CD4-positive, alpha-beta memory T cell (primary cell): ENCODE measurements at places on chromosomes 3 and 15. TPM values are rescaled to one million over a fixed set of nuclear protein-coding genes. Genes with fewer than 3 reads are reported as not detected.

Gene SCAANT1
- not detected for polyA plus RNA-seq

Gene EPHA6
- polyA plus RNA-seq = not detected

Gene GOLGA6B
- not detected for polyA plus RNA-seq

Gene CAND2
- 2.2 TPM for polyA plus RNA-seq

Gene LRRIQ4
- polyA plus RNA-seq = not detected

DNA sequence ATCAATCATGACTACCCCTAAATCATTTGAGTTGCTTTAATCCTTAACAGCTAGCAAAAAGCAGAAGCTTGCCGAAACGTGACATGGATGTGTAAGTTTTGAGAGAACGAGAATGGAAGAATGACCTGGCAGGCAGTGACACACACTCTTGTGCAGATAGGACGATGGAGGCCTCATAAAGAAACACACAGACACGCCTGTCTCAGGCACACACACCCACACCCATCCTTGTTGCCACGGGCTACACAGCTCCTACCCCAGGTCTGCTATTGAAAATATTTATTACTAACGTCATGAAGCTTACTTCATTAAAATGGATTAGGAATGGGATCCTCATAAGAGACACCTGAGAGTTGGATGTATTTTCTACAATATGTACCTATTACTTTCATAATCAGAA is 8.5 kb downstream of the MYO5C start:
- DNase-seq = no peak

GRCh38 chr15:33801954-33802353 is 166.3 kb upstream of the CHRM5 start:
- DNase-seq = no peak

DNA sequence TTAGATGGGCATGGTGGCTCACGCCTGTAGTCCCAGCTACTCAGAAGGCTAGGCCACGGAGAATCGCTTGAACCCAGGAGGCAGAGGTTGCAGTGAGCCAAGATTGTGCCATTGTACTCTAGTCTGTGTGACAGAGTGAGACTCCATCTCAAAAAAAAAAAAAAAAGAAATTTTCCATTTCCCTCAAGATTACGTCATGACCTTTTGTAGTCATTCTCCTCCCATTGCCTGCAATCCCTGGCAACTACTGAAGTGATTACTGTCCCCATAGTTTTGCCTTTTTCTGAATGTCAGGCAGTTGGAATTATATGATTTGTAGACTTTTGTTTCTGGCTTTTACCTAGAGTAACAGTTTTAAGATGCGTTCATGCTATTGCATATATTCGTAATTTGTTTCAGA is 28.0 kb downstream of the WDR76 start:
- no peak for DNase-seq

DNA sequence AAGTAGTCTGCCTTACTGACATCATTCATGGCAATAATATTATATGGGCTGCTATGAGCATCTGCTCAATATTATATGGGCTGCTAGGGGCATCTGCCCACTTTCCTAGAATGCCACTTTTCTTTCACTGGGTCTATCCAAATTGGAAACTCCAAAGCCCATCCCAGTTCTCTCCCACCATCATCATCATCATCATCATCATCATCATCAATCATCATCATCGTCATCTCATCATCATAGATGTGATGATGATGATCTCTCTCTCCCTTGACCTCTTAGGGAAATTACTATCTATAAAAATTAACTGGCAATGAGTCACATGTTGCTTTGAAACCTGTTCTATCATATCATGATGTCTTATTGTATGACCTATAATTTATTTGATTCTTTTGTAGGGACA is 222.0 kb downstream of the TJP1 start:
- DNase-seq = no peak

- no peak for DNase-seq
These were observed 614.6 kb upstream of the TBL1XR1 start for GRCh38 chr3:177811835-177812234.

DNA sequence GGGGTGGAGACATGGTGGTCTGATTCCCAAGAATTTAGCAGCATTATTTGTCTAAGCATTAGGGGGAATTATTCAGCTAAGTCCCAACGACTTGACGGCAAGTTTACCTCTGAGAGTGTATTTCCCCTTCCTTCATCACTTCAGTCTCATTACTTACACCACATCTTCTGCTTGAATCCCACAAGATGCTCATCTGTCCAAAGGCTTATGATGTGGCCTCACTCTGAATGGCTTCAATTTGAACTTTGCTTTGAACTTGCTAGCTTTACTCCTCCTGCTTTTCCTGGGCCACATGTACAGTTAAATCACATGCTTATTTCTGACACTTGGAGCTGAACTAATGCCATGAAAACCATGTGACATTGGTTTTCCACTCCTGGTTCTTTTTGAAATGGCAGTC is 231.3 kb upstream of the SATB1 start:
- no peak for DNase-seq

DNA sequence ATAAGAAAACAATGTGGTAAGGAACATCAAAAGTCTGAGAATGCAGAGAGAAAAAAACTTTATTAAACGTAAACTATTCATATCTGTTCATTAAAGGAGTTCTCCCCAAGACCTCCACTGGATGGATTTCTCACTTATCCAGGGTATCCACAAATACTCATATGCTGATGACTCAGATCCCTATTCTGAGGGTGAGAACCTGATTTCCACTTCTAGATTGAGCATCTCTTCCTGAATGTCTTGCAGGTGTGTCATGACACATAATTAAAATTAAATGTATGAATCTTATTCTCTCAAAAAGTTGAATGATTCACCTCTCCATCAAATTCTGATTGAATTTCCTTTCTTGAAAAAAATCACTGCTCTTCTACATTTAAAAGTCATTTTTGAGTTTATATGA is 199.9 kb downstream of the MFSD1 start:
- no peak for DNase-seq

DNA sequence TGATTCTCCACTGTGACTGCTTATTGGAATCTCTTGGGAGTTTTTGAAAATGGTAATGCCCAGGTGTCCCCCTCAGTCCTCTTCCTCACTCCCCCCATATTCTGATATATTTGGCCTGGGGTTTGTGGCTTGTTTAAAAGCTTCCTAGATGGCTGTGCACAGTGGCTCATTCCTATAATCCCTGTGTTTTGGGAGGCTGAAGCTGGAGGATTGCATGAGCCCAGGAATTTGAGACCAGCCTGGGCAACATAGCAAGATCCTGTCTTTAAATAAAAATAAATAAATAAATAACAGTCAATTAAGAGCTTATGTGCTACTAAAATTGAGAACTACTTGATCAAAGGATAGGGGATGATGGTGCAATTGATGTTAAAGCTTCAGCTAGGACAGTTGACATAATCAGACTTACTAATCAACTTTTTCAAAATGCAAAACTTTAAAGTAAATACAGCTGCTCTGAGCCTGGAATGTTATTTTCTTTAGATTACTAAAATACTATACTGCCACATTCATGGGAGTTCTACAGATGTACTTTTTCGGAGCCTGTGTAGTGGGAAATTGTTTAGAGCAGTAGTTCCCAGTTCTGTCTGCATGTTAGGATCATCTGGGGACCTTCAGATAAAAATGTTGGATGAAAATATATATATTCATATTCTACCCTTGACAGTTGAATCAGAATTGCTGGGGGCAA is 33.4 kb downstream of the ARIH1 start:
- DNase-seq = no peak

DNA sequence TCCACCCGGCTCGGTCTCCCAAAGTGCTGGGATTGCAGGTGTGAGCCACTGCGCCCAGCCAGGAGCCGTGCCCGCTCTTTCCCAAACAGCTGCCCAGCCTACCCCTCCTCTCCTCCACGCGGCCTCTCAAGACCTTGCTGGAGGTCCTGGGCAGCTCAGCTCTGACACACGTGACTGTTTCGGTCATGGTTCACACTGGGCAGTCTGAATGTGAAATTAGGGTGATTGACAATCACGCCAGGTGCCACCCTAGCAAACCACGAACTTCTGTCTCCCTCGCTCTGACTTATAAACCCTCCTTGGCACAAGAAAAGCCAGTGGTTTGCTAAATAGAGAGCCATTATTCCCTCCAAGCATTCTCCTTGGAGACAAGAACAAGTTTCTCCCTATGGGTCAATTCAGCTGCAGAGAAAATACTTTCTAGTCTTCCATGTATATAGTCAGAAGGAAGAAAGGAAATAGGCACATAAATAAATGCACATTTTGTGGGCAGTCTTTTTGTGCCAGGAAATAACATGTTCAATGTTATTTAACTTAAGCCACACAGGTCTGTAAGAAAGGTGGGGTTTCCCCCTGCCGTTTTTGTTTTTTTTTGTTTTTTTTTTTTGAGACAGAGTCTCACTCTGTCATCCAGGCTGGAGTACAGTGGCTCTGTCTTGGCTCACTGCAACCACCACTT is 121.9 kb upstream of the MEF2A start:
- DNase-seq = peak; percentile 22

DNA sequence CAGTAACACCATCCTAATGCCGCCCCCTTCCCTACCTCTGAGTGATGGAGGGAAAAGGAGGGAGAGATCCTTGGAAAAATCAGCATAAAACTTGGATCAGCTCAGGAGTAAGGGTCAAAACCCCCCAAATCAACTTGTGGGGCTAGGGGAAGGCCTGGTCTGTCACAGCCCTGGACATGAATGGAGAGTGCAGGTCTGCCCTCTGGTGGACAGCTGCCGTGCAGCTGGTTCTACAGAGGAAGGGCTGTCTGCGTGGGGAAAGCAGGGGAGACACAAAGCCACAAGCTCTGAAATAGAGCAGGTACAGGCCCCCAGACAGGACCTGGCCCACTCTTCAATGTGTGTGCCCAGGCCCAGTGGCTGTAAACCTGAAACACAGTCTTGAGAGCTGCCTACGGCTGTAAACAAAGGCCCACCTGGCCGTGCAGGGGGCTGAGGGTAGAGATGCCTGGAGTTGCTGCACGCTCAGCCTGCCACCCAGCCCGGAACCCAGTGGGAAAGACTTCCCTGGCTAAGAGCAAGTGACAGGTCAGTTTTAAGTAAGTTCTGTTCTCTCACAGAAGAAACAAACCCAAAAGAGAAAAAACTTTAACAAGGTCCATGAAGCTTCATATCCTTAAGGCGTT is 16.4 kb downstream of the CLK3 start:
- DNase-seq = peak; percentile 51

GRCh38 chr15:65659502-65660052 is 37.8 kb downstream of the SLC24A1 start:
- DNase-seq = no peak

- DNase-seq = no peak
These were observed 37.7 kb upstream of the HES1 start for GRCh38 chr3:194098081-194098842.

- DNase-seq = no peak
These were observed 365.2 kb downstream of the RBMS3 start for GRCh38 chr3:29646043-29646442.

DNA sequence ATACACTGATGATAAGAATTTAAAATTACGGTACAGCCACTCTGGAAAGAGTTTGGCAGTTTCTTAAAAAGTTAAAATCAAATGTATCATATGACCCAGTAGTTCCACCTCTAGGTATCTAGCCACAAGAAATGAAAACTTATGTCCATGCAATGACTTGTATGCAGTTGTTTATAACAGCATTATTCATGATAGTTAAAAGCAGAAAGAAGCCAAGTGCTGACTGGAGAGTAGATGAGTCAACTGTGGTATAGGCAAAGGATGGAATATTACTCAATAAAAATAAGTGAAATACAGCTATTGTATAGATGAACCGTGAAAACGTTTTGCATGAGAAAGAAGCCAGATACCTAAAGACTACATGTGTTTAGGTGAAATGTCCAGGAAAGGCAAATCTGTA is 14.8 kb downstream of the GPR87 start:
- no peak for DNase-seq

GRCh38 chr3:194091141-194091540 is 44.8 kb upstream of the HES1 start:
- DNase-seq = no peak

DNA sequence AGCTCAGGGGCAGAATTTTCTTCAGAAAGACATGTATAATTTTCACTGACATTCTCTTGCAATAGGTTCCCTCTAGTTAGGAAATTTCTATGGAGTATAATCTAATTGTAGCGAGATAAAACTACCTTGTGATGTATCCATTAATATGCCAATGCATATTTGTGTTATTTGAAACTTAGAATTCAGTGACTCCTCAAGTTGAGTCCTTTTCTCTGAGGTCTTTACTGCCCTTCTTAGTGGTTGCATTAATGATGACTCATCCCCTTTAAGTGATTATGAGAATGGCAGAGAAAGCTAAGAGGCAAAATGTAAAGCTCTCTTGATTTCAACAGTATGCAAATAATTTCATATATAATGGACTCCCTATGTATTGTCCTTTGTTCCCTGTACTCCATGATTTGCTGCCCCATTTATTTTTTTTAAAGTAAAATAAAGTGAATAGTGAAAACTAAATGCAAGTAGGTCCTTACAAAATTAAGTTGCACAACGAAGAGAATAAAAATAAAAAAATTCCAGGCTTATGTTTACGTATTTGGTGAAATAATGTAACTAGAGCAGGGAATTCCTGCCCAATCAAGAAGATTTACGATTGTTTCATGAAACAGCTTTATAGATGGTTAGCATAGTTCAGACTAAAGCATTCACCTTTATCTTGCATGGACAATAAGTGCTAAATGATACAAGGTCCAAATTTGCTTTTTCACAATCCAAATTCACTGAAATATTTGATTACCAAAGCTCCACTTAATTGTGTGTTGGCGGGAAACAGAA is 78.1 kb downstream of the ZPLD1 start:
- no peak for DNase-seq
